ENCODE measurements at places on chromosomes 12 and 14. TPM values are rescaled to one million over a fixed set of nuclear protein-coding genes. Genes with fewer than 3 reads are reported as not detected.

PTHLH gene
- total RNA-seq = not detected

MYBPC1 gene
- not detected for total RNA-seq

STAC3 gene
- 2.1 TPM for total RNA-seq

METTL1 gene
- total RNA-seq = 34.1 TPM

INSM2 gene
- total RNA-seq = not detected

GLT1D1 gene
- total RNA-seq = 0.49 TPM

CMA1 gene
- total RNA-seq = not detected

GALNT8 gene
- 0.60 TPM for total RNA-seq

NOP9 gene
- total RNA-seq = 33.5 TPM

MYRFL gene
- total RNA-seq = not detected

COL2A1 gene
- not detected for total RNA-seq

SAMD15 gene
- 0.11 TPM for total RNA-seq

RNU4-1 gene
- 1,025 TPM for total RNA-seq

KCNC2 gene
- total RNA-seq = not detected

ASIC1 gene
- 17.3 TPM for total RNA-seq

ACTR6 gene
- total RNA-seq = 26.3 TPM

YAF2 gene
- 39.4 TPM for total RNA-seq

SDR9C7 gene
- total RNA-seq = not detected

CLEC12A gene
- 0.47 TPM for total RNA-seq

CCDC177 gene
- total RNA-seq = not detected

TMTC1 gene
- total RNA-seq = not detected

TCL1B gene
- total RNA-seq = not detected

GALNT6 gene
- total RNA-seq = 18.0 TPM

OR4N2 gene
- not detected for total RNA-seq

TAS2R8 gene
- not detected for total RNA-seq

LAG3 gene
- total RNA-seq = 268 TPM

DTX1 gene
- total RNA-seq = 3.4 TPM

KRT86 gene
- not detected for total RNA-seq

VRTN gene
- not detected for total RNA-seq
